ENCODE measurements at places on chromosomes 5 and 9. TPM values are rescaled to one million over a fixed set of nuclear protein-coding genes. Genes with fewer than 3 reads are reported as not detected.

The SLC34A3 gene
- total RNA-seq: 0.62 TPM

The TAF11L5 gene
- not detected for total RNA-seq

The WNT8A gene
- not detected for total RNA-seq

The ANKRD18A gene
- 0.73 TPM for total RNA-seq

The BARX1 gene
- not detected for total RNA-seq
